ENCODE measurements at places on chromosomes 2 and 18.

DNA sequence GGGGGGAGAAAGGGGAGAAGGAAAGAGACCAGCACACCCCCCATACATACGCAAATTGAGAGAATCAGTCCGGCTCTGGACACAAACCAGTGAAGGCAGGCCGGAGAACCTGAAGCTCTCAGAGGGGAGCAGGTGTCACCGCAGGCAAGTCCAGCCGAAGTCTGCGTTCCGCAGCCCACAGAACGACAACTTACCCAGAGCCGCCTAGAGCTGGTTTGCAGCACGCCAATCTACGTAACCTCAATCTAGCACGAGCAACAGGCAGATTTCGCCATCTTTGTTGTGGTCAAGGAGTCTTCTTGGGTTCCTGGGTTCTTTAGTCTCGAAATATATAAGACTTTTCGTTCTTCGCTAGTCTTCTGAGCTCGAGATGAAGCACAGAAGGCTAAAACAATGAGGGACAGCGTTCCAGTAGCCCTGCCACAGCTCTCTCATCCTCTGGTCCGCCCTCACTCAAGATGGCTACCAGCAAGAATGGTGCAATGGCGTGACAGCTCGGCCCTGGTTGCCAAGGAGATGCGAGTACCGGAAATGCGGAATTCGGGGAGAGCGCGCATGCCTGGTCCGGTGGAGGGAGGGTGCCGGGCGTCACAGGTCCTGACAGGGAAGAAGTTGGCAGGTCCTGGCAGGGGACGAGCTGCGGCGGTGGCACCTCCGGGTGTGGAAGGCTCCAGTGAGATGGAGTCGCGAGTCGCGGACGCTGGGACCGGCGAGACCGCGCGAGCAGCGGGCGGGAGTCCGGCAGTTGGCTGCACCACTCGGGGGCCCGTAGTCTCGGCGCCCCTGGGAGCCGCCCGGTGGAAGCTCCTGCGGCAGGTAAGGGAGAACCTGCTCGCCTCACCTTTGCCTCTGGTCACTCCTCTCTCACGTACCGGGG, at the start of the genes CAMKMT and PREPL:
TSS of gene CAMKMT (plus strand) at position 618 of the 877 bp plus-strand sequence.
TSS of gene PREPL (minus strand) at position 165 of the 877 bp plus-strand sequence. CDS start 15,152 bp downstream, outside the sequence.
- DNase-seq, result peak; percentile 97

DNA sequence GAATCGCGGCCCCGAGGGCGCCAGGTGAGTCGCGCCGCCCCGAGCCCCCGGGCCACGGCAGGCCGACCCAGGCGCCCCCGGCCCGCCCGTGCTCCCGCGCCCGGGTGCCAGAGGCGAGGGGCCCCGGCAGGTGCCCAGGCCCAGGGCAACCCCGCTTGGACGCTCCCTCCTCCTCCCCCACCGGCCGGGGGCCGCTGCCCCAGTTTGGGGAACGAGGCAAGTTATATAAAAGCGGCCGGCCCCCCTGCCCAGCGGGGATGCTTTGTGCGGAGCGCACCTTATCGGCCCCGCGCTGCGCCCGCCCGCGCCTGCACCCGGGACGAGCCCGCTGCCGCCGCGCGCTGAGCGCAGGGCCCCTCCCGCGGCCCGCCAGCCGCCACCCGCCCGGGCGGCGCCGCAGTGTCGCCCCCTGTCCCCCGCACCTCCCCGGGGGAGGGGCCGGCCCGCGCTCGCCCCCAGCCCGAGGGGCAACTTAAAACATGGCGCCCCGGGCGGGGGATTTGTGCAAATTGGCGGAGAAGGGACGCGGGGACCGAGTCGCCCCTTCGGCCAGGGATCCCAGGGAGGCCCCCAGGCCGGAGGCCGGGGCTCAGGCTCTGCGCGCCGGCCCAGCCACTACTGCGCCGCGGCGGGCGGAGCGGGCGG, 639 bp downstream of the EPB41L3 start:
- no peak for DNase-seq

DNA sequence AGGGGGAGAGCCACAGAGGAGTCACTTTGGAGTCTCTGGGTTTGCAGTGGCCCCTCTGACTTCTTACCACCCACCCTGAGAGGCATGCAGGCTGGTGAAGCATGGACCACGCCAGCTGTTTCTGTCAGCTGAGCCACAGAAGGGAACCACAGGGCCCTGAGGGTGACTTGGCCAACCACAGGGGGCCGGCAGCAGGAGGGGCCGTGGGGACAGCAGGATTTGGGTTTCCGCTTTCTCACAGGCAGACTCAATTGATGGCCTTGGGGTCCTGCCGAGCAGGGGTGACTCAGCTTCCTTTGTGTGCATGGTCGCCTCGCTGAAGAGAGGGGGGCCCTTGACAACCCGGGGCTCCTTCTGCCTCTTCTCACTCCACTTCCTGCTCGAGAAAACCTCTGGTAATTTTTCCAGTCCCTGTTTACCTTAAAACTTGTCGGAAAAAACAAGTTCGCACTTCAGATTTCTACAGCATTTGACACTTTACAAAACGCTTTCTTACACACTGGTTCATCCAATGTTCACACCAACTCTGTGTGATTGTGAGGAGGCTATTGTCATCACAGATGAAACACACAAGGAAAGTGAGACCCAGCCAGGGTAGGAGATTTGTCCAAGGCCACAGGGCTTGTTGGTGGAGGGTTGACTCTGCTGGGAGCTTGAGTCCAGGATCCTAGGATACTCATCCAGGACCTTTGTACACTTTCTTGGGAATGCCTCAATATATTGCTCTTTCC, 311.2 kb downstream of the LPIN1 start:
- no peak for DNase-seq

DNA sequence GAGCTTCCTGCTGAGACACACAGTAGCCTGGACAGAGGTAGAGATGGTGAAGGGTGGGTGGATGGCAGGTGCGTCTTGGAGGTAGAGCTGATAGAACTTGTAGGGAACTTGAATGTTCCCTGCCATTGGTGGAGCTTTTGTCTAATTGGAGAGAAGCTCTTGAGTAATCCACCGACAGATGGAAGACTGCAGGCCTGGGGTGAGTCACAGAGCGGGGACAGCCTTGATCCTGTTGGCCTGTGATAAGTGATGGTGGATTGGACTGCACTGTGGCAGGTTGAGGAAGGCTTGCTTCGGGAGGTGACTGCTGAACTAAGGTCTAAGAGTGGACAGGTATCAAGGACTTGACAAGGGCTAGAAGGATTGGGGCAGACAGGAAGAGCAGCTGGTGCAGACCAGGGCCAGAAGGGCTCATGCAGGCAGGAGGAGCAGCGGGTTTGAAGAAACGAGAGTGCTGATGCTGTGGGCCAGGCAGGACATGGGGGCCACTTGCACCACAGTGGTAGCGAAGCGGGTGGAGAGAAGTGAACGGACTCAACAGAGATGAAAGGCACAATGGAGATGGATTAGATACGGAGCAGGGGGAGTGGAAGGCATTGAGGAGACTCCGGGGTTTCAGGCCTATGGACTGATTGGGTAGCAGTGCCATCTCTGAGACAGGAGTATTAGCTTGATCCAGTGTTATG, 16.3 kb downstream of the CABLES1 start:
- no peak for DNase-seq

- no peak for DNase-seq
These were observed 80.4 kb downstream of the MTA3 start for GRCh38 chr2:42648796-42649195.

GRCh38 chr2:234146087-234146826, 95.8 kb downstream of the SPP2 start:
- DNase-seq, result peak; percentile 72

DNA sequence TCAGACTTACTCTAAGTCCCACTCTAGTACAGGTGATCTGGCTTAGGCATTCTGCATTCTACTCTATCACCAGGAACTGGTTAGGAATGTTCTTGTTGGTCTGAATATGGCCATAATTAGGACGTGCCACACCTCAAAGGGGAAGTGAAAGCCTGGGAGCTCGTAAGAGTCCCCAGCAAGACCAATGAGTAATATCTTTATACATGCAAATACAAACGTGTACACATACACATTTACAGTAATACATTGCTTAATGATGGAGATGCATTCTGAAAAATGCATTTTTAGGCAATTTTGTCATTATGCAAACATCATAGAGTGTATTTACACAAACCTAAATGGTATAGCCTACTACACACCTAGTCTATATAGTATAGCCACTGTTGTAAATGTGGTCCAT, 19.5 kb upstream of the ERCC3 start:
- DNase-seq, result no peak

DNA sequence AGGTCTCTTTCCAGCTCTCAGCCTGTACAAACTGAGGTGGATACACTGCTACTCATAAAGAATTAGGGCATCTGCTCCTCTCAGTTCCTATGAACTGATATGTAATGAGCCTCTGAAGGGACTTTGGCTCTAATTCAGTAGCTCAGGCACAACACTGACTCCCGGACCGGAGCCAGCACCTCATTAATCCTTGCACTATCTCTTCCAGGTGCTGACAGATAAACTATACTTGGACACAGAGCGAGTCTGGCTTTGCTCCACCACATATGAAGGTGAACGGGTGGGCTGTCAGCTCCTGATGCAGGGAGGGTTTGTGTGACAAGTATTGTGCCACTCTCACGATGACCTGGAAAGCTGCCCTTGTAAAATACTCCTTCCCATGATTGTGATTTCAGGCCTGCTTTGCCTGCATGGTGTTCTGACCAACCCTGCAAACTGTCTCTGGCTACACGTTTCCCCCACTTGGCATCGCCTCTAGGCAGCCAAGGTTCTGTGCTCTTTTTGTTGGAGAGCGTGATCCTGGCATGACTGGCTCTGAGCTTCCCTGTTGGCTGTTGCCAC, 111.6 kb upstream of the LMAN1 start:
- no peak for DNase-seq
